ENCODE measurements at places on chromosomes 11 and 22. TPM values are rescaled to one million over a fixed set of nuclear protein-coding genes. Genes with fewer than 3 reads are reported as not detected.
A peak's percentile ranks its signal among the peaks of the same experiment; 100 is the strongest.

The NADSYN1 gene
- 72.0 TPM for total RNA-seq

The HSPB2 gene
- not detected for total RNA-seq

The SLC17A6 gene
- total RNA-seq, result not detected

GRCh38 chr11:122044086-122044485, 71.9 kb downstream of the BLID start:
- DNase-seq, result no peak

DNA sequence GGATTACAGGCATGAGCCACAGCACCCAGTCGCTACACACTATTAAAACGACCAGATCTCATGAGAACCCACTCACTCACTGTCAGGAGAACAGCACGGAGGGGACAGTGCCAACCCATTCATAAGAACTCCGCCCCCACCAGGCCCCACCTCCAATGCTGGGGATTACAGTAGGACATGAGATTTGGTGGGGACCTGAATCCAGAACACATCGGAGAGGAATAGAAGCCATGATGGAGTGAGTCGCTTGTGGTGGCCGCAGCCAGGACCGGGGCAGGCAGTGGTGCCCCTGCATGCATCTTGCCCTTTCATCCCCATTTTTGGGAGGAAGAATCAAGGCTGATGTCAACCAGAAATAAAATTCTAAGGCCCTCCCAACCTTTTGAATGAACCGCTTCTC, 8.7 kb downstream of the NADSYN1 start:
- DNase-seq, result no peak

DNA sequence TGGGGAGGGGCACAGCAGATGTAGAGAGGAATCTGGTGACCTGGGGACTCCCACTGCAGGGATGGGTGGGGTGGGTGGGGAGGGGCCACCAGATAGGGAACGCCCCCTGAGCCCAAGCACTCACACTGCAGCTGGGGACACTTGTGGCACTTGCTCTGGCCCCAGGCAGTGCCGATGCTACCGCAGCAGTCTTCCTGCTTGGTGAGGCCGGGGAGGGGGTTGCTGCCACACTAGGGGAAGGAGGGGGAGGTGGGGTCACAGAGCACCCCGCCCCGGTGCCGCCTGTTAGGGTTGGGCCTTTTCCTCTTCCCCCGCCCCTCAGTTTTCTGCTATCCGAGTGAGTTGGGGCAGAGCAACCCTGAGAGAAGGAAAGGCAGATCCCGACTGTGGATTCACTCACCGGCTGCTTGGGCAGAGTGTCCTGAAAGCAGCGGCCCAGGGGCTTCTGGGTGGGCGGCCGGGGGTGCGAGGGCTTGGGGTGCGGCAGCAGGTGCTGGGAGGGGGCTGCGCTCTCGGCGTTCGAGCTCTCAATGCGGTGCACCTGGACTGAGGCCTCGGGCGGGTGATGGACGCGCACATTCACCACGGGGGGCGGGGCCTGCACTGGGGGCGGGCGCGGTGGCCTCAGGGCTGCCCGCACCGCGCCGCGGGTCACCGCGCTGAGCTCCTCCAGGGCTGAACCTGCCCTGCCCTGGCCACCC, 4.7 kb downstream of the LTBP3 start:
- DNase-seq, result no peak

DNA sequence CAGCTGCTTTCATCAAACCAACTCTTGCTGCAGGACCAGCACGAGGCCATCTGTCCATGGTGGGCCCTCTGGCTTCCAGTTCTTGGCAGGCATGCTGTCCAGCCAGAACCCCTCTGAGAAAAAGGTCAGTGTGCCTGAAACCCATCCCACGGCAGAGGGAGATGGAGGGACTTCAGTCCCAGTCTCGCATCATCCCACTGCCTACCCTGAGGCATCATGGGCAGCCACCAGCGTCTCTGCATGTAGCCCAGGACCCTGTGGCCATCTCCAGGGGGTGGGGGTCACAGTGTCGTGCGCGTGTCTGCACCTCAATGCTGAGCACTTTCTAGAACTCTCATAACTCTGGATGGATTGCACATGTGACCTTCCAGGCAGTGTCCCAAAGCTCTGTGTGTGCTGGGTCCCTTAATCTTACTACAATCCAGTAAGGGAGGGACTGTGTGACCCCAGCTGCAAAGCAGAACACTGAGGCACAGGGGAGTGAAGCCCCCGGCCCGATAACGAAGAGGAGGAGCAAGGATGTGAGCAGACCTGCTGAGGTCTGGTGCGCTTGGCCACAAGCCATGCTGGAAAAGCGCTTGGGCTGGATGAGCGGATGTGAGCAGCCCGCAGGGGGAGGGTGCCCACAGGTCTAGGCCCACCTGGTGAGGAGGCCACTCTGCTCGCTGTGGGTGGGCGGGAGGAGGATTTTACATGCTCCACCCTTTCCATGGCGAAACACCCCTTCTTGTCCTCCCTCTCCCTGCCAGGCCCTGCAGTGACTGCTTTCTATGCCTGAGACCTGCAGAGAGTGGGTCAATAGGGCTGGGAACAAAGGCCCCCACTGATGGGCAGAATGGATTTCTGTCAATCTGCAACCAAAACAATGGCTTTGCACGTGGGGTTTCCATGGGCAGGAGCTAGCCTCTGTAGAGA, 1401.0 kb downstream of the BRD1 start:
- DNase-seq, result no peak

DNA sequence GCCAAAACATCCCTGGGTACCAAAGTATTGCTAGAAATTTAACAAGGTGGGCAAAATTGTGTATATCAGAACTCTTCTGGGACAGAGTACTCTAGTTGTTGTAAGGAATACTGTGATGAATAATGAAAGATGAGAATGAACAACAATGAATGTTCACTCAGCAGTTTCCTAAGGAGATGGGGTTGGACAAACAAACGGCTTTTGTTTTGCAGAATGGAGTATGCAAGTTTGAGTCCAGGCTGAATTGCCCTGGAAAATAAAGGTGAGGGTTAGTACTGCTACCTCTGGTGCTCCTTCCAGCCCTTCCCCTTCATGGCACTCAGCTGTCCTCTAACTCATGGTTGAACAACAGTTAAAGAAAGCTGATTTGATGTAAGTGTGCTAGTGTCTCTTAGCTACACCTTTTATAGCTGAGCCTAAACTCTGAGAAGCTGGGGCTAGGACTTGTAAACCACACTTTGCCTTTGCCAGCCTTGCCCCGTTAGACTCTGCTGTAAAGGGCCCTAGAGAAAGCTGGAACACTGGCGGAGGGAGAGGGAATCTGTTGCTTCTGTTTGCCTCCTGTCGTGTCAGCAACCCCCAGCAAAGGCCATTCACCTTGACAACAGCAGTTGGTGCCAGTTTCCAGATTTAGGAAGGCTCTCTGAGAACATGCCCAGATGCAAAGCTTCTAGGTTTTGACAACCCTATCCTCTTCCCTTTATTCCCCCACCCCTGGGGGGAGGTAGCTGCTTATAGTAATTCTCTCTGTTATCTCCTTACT, 41.2 kb upstream of the POLD3 start:
- no peak for DNase-seq

GRCh38 chr11:116384407-116384806, 388.4 kb downstream of the BUD13 start:
- DNase-seq, result no peak

The LRP4 gene
- total RNA-seq, result 11.0 TPM

DNA sequence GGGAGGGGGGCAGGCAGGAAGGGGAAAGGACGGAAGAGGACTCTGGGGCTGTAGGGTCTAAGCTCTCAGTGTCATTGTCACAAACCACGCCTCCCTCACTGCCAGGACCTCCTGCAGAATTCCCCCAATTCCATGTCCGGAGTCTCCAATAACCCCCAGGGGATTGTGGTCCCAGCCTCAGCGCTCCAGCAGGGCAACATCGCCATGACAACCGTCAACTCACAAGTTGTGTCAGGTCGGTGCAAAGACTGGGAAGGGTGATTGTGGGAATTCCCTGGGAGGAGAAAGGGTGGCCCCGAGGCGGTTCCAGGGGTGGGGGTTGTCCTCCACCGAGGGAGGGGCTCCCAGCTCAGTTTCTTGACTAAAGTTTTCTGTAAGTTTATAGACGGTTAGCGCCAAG, 86.0 kb downstream of the FEZ1 start:
- DNase-seq, result no peak

GRCh38 chr22:34010259-34010658, 90.0 kb upstream of the LARGE1 start:
- no peak for DNase-seq

GRCh38 chr22:35458547-35459422, 58.8 kb downstream of the MCM5 start:
- no peak for DNase-seq

DNA sequence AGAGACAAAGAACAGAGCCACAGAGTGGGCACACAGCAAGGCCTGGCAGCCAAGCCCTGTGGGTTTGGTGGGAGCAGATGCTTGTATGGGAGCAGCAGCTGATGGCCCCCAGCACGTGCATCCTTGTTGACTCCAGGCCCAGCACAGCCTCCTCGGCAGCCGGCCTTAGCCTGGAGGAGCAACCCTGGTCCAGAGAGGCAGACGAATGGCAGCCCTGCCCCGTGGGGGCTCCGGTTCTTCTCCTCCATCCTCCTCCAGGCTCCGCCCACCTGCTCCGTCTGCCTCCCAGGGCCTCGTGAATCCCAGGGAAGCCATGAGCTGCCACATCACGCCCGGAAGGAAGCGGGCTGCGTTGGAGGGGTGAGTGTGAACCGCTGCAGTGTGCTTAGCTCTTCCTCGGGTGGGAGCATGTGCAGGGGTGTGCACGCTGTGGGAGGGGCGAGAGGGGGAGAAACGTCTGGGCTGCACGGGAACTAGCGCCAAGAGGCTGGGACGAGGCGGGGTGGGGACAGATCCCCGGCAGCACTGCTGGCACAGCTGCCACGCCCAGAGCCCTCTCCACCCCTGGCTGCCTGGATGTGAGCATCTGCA, 36.3 kb upstream of the JAM3 start:
- no peak for DNase-seq

- no peak for DNase-seq
These were observed 342.6 kb upstream of the CCDC90B start for GRCh38 chr11:83628622-83629355.

- no peak for DNase-seq
These were observed 30.6 kb downstream of the RSF1 start for GRCh38 chr11:77789731-77790476.

The IL18 gene
- 2.9 TPM for total RNA-seq

- DNase-seq, result no peak
These were observed 108.6 kb downstream of the INSC start for GRCh38 chr11:15223318-15223717.

DNA sequence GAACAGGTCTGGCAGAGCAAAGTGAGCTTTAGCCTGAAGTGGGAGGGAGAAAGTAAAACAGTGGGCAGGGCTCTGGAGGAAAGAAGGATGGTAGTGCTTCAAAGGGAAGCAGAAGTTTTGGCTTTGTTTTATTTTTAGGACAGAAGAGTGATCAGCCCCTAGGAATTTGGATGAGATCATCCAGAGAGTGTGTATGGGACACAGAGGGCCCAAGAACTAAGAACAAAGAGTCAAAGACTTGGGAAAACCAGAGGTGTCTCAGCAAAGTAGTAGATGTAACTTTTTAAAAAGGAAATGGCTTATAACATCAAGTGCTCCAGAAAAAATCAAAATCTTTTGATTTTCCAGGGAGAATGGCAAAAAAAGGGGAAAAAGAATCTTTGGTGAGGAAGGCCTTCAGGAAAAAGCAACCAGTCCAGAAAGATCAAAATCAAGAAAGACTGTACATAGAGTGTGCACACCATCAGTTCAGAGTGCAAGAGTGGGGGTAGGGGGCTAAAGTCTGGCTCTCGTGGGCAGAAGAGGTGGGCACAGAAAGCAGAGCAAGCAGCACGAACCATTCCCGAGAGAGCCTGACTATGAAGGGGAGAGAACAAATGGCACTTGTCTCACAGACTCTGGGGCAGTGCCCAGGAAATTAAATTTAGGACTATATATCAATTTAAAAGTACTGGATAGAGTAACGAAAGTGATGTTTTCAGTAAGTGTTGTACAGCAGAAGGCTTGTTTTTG, 30.0 kb downstream of the MAPK1 start:
- no peak for DNase-seq

The SAMM50 gene
- 53.7 TPM for total RNA-seq

DNA sequence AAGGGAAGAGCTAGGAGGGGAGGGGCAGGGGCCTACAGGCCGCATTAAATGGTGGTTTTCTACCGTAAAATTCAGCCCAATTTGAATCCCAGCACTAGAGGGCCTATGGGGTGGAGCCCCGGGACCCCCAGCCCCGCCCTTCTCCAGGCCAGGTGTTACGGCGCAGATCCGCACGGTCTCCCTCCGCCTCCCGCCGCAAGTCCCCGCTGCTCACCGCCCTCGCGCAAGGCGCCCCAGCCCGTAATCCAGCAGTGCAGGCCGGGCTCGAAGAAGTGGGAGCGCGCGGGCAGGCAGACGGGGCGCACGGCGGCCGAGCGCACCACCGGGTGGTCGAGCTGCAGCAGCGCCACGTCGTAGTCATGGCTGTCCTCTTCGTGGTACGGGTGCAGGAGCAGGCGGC, 17.3 kb downstream of the KCTD17 start:
- peak; percentile 26 for DNase-seq

The SLC6A5 gene
- total RNA-seq, result not detected
